Activated gamma-delta T cell (primary cell): ENCODE measurements at places on chromosomes 7 and 10.

GRCh38 chr10:98195120-98195519 is 60.7 kb downstream of the R3HCC1L start:
- DNase-seq = no peak

DNA sequence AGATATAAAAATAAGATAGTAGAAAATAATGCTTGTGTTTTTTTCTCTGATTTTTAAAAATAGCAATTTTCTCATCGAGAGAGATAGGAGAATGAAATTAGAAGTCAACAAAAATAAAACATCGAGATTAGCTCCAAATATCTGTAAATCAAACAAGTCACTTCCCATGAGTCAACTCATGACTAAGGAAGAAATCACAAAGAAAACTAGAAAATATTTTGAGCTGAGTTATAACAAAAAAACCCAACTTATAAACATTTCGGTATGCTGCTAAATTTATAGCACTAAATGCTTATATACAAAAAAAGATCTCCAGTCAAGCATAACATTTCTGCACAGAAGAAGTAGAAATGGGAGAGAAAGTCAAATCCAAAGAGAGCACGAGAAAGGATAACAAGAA is 140.1 kb downstream of the ITGA8 start:
- DNase-seq = no peak

DNA sequence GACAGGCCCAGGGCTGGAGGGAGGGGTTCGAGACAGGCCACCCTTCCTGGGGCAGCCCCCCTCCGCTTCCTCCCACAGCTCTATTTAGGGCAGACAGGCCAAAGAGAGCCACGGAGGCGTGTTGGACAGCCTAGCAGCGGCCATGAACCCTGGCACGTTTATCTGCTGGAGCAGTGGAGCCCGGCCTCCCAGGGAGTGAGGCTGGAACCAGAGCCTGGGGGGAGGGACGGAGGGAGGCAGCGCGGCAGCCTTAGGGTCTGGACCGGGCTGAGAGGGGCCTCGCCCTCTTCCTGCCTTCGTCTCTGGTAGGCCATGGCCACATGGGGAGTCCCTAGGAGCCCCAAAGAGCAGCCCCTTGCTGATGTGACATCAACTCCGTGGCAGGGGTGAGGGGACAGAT is 17.1 kb downstream of the UNCX start:
- DNase-seq = no peak

DNA sequence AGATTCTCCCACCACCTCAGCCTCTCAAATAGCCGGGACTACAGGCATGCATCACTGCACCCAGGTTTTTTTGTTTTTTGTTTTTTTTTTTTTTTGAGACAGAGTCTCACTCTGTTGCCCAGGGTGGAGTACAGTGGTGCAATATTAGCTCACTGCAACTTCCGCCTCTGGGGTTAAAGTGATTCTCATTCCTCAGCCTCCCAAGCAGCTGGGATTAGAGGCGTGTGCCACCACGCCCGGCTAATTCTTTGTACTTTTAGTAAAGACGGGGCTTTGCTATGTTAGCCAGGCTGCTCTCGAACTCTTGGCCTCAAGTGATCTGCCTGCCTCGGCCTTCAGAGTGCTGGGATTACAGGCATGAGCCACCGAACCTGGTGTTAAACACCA is 107.5 kb upstream of the KIF5B start:
- no peak for DNase-seq
